ENCODE measurements at places on chromosomes 5 and 9.

GRCh38 chr5:133706506-133707430 lies 94.4 kb upstream of the FSTL4 start:
- no peak for DNase-seq

- no peak for DNase-seq
Observed at GRCh38 chr5:85921590-85921989, 696.2 kb upstream of the COX7C start.

GRCh38 chr5:55278778-55279177 lies 28.7 kb downstream of the DHX29 start:
- DNase-seq: no peak

DNA sequence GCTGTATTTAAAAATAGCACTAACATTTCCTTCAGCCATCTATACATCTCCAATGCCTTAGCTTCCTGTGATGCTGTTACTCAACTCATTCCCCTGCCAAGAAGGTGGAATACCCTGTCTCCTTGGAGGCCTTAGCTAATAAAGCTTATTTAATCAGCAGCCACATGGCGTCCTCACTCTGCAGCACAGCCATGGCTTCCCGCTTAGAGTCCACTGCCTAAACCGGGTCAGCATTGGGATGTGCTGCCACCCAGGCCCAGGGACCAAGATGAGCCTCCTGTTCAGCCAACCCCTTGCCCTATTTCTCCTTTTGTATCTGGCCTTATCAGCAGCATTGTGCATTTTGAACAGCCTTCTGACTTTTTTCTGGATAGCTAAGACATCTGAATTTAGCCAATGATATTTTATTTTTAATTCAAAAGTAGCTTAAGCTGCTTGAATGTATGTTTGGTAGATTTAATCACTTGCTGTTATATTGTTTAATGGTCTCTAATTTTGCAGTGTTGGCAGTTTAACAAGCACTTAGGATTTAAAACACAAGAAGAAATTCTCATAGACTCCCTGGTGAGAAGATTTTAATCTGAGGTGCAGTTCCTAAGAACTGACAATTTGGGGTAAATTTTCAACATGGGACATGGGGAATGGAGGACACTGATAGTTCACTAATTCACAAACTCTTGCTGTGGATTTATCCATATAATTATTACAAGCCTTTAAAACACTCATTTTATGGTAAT lies 113.0 kb downstream of the RPS23 start:
- DNase-seq: no peak

GRCh38 chr9:19028835-19029451 lies 4.1 kb downstream of the SAXO1 start:
- DNase-seq: peak; percentile 64

All from activated CD4-positive, alpha-beta T cell treated with anti-CD3 and anti-CD28 coated beads, Interleukin-2, Interleukin-6, amounts not matched to agents 100 ng/mL and 50 ng/mL, durations not matched to agents 16 hours and 8 hours (primary cell).